ENCODE measurements at places on chromosomes 7 and 10.

- no peaks in the 10 kb centered on the region for H3K27me3 ChIP-seq
- no peaks in the 10 kb centered on the region for H3K4me1 ChIP-seq
- H3K27ac ChIP-seq = no peak overlapping the region
- H3K4me3 ChIP-seq = no peak overlapping the region
- H3K36me3 ChIP-seq = peaks cover 14% of the 10 kb centered on the region
- no peak for DNase-seq
Measured at GRCh38 chr7:55381696-55382095, 16.6 kb downstream of the LANCL2 start.

- H3K27ac ChIP-seq = no peak overlapping the region
- no peaks in the 10 kb centered on the region for H3K36me3 ChIP-seq
- peaks cover 16% of the 10 kb centered on the region for H3K27me3 ChIP-seq
- H3K4me3 ChIP-seq = no peak overlapping the region
- no peaks in the 10 kb centered on the region for H3K4me1 ChIP-seq
Measured at GRCh38 chr7:69864274-69864673, 266.0 kb downstream of the AUTS2 start.

DNA sequence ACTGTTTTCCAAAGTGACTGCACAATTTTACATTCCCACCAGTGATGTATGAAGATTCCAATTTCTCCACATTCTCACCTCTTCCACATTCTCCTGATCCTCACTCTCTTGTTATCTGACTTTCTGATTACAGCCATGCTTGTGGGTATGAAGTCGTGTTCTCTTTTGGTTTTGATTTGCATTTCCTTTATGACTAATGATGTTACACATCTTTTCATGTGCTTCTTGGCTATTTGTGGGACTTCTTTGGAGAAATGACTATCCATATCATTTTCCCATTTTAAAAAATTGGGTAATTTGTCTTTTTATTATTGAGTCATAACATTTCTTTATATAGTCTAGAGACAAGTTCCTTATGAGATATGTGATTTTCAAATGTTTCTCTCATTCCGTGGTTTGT is 10.5 kb upstream of the GIMAP8 start:
- peaks cover 41% of the 10 kb centered on the region for H3K36me3 ChIP-seq
- H3K27me3 ChIP-seq = no peaks in the 10 kb centered on the region
- no peak for DNase-seq

DNA sequence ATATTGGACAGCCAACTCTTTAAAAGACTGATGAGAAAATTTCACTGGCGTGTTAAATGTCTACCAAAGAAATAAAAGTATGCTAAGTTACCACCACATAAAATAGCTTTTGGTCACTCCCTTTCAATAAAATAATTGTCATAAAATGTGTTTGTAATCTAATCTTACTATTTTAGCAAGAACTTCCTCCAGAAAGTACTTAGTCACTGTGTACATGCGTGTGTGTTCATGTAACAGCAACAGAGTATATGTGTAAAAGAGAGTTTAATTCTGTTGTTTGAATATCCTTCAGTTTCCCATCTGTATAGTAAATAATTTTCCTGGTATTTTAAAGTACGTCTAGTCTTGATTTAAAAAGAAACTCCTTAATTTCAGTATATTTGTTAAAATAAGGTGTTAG is 35.0 kb upstream of the WASL start:
- no peak overlapping the region for H3K27ac ChIP-seq
- no peaks in the 10 kb centered on the region for H3K36me3 ChIP-seq
- H3K27me3 ChIP-seq = peaks cover 3% of the 10 kb centered on the region

GRCh38 chr7:73452999-73453635 is 19.5 kb downstream of the FZD9 start:
- peaks cover 29% of the 10 kb centered on the region for H3K4me1 ChIP-seq
- H3K36me3 ChIP-seq = peaks cover 57% of the 10 kb centered on the region
- H3K27me3 ChIP-seq = no peaks in the 10 kb centered on the region
- H3K4me3 ChIP-seq = no peak overlapping the region
- no peak for DNase-seq
